ENCODE measurements at places on chromosomes 3 and 15.
A peak's percentile ranks its signal among the peaks of the same experiment; 100 is the strongest.

GRCh38 chr15:95868970-95869369, 461.5 kb upstream of the NR2F2 start:
- no peak for DNase-seq

GRCh38 chr3:4396542-4396941, 70.5 kb downstream of the SUMF1 start:
- DNase-seq: no peak

- DNase-seq: no peak
Measured at GRCh38 chr3:61154457-61155198, 96.6 kb downstream of the FHIT start.

- DNase-seq: no peak
Measured at GRCh38 chr3:143203848-143204247, 84.3 kb downstream of the CHST2 start.

DNA sequence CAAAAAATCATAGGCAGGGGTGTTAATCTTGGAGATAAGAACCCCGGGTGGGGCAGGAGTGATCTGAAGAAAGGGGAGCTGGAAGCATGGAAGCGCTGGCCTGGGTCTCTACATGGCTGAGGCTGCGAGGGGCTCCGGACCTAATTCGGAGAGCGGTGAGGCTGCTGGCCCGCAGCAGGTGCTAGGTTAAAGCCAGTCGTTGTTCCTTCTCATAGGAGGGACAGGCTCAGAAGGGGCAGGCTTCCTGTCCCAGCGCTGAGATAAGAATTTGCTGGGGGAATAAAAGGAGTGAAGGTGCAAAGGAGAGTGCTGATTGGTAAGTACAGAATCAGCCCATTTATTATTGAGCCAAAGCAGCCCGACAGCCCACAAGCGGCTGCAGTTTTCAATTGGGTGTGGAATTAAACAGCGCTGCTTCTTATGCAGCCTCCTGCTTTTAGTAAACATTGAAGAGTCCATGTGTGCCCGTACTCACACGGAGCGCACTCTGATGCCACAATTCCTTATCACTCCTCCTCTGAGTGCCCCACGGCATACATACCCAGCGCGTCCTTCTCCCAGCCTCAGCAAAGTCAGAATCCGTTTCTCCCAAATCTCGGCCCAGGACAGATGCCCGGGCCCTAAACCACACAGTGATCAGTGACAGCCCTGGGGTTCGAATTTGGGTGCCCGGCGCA, 17.1 kb downstream of the CHST13 start:
- no peak for DNase-seq

- no peak for DNase-seq
Measured at GRCh38 chr3:124299831-124300230, 307.9 kb upstream of the ROPN1 start.

GRCh38 chr3:50213373-50213772, 8.3 kb downstream of the SLC38A3 start:
- DNase-seq: no peak

DNA sequence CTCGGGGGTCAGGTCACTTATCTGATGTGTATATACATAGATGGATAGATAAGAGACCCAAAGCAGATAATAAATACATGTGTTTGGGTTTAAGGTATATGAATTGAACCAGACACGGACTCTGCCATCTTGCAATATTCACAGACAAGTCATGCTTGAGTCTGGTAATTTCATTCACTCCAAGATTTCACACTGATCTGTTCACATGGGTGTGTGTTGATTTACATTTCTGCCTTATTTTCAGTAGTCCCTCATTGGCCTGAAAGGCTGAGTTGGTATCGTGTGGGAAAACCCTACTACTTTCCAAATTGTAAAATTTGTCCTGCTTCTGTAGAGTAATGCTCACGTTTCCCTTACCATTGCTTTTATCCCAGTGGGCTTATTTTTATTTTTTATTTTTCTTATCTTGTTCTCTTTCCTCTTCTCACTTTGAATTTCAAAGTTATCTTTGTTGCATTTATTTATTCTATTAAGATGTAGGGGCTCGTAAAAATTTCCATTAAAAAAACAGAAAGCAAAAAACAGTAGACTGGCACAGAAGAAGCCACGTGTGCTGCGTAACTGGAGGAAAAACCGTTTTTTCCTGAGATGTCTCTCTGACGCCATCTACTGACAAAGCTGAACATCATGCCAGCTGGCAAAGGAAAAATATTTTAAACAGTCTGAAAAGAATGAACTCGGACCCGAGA, 10.8 kb upstream of the MFSD1 start:
- peak; percentile 47 for DNase-seq

DNA sequence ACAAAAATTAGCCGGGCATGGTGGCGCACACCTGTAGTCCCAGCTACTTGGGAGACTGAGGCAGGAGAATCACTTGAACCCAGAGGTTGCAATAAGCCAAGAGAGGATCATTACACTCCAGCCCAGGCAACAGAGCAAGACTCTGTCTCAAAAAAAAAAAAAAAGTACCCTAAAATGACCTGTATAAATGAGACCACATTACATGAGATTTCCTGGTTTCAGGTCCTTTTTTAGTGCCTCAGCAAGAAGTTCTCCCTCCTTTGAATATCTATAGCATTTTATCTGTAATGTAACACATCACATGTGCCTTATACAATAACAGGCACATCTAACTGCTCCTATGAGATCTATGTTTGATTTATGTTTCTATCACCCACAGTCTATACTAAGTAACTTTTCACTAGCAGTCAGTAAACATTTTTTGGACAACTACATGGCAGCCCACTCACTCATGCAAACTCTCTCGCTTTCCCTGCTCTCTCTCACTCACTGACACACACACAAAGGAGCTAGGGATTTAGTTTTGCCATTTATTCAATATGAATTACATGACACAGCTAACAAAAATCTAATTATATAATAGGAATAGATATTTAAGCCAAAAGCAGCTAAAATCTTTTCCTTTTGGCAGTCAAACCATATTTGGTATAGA, 34.1 kb downstream of the ADAM10 start:
- no peak for DNase-seq

GRCh38 chr15:40323953-40324937, 753 bp downstream of the INAFM2 start:
- peak; percentile 64 for DNase-seq

DNA sequence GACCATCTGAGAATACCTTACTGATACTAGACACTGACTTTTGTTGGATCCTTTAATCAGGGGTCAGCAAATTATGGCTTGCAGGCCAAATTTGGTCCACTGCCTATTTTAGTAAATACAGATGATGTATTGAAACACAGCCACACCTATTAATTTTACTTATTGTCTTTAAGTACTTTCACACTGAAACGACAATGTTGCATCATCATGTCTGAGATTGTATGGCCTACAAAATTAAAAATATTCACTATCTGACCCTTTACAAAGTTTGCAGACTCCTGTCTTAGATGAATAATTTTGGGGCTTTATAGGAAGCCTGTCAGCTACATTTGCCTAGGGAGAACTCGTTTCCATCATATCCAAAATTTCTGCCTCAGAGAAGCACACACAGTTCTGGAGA, 503.2 kb upstream of the TGFBR2 start:
- no peak for DNase-seq

GRCh38 chr3:79263423-79263822, 504.4 kb downstream of the ROBO1 start:
- DNase-seq: no peak

GRCh38 chr3:89303701-89304100, 196.3 kb downstream of the EPHA3 start:
- no peak for DNase-seq

DNA sequence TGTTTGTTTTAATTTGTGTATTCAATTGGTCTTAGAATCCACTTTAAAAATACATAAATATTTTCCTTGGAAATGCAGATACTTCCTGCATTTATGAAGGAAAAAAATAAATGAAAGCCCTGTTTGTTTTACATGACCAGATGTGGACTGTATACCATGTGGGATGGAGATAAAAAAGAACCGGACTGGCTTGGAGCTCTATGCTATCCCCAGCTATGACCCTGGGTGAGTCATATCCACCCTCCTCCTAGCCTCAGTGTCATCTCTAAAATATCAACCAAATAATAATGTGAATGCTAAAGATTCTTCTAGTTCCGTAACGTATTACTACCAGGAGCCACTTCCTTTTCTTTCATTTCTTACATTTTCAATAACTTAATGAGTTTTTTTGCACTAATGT, 44.5 kb upstream of the PDZRN3 start:
- DNase-seq: no peak

- no peak for DNase-seq
Measured at GRCh38 chr3:139226731-139227130, 117.1 kb upstream of the MRPS22 start.

DNA sequence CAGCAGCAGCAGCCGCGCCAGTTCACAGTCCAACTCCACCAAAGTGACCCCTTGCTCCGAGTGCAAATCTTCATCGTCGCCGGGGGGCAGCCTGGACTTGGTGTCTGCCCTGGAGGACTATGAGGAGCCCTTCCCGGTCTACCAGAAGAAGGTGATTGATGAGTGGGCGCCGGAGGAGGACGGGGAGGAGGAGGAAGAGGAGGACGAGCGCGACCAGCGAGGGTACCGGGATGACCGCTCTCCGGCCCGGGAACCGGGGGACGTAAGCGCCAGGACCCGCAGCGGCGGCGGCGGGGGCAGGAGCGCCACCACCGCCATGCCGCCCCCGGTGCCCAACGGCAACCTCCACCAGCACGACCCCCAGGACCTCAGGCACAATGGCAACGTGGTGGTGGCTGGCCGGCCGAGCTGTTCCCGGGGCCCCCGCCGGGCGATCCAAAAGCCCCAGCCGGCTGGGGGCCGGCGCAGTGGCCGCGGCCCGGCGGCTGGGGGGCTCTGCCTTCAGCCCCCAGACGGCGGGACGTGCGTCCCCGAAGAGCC, 224.1 kb upstream of the IL12A start:
- DNase-seq: no peak

- no peak for DNase-seq
Measured at GRCh38 chr3:70832089-70832833, 519.8 kb upstream of the MDFIC2 start.

- no peak for DNase-seq
Measured at GRCh38 chr3:66248641-66249040, 27.8 kb downstream of the SLC25A26 start.

DNA sequence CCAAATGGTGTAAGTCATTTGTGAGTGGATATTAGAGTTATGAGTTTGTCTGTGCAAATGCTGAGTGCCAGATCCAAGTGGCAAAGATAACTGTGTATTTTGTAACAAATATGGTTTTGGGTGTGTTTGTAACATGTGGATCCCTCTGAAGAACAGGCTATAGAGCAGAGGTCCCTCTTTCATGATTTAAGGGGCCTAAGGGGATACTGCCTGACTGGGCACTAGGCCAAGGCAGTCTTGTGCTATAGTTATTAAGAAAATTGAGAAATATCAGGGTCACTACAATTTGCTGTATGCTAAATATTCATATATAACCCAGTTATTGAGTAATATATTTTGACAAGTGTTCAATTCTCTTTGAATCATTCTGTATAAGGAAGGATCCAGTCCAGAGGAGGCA, 555.6 kb upstream of the RGMA start:
- no peak for DNase-seq

GRCh38 chr15:78981532-78982313, 36.9 kb upstream of the CTSH start:
- no peak for DNase-seq

- DNase-seq: no peak
Measured at GRCh38 chr15:39128746-39129145, 452.1 kb upstream of the THBS1 start.

DNA sequence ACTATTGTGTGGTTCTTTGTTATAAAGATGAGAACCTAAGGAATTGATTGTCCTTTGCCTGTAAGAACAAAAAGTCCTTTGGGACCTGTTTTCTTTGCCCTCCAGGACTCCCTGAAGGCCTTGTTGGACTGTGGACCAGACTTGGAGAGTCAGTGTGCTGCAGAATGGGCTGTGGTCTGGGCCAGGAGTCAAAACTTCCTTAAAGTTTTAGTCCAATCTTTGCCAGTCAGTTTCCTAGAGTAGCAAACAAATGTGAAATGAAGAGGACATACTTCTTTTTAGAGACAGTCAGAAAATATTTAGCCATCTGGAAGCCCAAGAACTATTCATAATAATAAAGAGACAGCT, 45.4 kb downstream of the PDE8A start:
- no peak for DNase-seq

- DNase-seq: peak; percentile 17
Measured at GRCh38 chr3:10557781-10558373, 52.5 kb upstream of the ATP2B2 start.

DNA sequence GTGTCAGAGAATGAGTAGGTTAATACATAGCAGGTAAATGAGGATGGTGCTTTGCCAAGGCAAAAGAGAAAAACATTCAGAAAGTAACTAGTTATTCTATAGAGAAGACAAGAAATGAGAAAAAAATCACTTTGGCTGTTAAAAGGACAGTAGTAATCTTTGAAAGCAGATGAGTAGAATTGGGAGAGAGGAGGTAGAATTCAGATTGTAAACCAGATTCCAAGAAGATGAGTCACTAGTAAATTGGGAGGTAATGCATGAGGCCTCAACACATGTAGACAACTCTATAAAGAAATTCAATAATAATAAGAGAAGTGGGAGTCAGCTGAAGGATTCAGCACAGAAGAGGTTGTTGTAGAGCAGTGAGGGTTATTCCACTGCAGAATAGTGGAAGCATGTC, 81.4 kb downstream of the MBNL1 start:
- DNase-seq: no peak

- no peak for DNase-seq
Measured at GRCh38 chr15:39454189-39454986, 126.5 kb upstream of the THBS1 start.

DNA sequence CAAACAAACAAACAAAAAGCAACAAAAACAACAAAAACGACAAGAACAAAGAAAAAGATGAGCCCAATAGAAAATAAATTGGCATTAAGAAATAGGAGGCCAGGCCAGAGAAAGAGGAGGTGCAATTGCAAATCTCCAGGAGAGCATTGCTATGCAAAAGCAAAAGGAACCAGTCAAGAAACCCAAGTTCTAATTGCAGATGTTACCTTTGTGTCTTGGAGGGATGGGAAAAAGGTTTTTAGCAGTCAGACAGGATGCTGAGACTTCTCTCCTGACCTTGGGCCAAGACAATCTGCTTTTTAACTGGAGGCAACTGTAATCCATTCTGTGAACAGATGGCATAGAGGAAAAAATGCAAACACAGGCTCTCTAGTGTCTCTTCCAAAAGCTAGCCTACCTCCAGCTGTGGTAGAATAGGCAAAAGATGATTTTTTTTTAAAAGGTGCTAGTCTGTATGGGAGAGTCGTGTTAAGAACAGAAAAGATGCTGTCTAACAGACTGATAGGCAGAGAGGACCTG, 56.4 kb downstream of the LSAMP start:
- DNase-seq: no peak

GRCh38 chr15:74203914-74204431, 1.4 kb upstream of the STRA6 start:
- no peak for DNase-seq

- DNase-seq: no peak
Measured at GRCh38 chr3:113743006-113743630, 2.9 kb downstream of the NAA50 start.

DNA sequence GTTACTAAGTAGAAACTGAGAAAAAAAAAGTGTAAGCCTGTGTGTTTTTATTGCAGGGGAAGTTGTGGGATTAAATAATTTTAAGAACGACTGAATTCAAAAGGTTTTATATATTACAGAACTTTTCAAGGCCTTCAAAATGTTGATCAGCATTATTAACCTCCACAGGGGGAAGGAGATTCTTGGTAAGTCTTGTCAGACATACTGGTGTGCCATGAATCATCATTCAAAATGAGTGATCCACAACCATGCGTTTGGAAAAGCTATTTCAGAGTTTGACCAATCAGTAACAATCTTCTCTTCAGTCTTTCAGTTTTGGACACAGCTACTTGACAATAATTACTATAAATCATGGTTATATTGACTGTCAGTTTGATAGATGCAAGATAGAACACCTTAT, 70.2 kb downstream of the ADAMTS9 start:
- no peak for DNase-seq

- DNase-seq: no peak
Measured at GRCh38 chr15:99921101-99921500, 187.9 kb upstream of the LYSMD4 start.
